ENCODE measurements at places on chromosomes 2 and 18.

- no peak for DNase-seq
These were observed 499.3 kb upstream of the SMIM21 start for GRCh38 chr18:75926811-75927210.

- DNase-seq, result no peak
These were observed 4.4 kb upstream of the SMAD7 start for GRCh38 chr18:48954886-48955819.

DNA sequence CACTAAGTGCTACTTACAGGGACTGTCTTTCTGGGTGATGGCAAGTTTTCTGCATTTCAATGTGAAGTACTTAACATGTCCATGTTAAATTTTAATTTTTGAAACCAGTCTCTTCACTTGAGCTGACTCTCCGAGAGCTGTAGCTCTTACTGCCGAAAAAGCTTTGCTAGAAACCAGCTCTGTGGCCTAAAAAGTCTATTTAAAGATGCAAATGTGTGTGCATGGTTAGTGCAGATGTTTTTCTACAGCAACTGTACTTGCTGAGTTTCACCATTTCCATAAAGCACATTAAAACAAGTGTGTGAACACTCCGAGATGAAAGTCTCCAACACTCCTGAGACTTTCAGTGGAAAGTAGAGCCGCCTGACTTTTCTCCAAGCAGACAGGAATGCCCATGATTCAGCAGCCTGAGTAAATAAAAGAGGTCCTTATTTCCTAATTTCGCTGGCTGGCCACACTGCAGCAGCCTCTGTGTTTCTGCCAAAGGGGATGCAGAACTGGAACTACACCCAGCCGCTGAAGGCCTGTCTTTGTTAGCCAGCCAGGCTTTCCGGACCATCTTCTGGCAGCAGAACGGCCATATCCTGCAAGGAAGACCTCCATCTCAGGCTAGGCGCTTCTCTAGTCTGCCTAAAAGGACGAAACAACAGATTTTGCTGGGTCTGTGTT lies 121.2 kb downstream of the ZNF521 start:
- DNase-seq, result no peak

GRCh38 chr2:170739048-170739447 lies 23.9 kb downstream of the SP5 start:
- DNase-seq, result no peak

Data from activated gamma-delta T cell treated with anti-CD3 and anti-CD28 coated beads, Interleukin-2, amount 50 U/mL, for 16 hours (primary cell).